ENCODE measurements at places on chromosomes 3 and 15.

DNA sequence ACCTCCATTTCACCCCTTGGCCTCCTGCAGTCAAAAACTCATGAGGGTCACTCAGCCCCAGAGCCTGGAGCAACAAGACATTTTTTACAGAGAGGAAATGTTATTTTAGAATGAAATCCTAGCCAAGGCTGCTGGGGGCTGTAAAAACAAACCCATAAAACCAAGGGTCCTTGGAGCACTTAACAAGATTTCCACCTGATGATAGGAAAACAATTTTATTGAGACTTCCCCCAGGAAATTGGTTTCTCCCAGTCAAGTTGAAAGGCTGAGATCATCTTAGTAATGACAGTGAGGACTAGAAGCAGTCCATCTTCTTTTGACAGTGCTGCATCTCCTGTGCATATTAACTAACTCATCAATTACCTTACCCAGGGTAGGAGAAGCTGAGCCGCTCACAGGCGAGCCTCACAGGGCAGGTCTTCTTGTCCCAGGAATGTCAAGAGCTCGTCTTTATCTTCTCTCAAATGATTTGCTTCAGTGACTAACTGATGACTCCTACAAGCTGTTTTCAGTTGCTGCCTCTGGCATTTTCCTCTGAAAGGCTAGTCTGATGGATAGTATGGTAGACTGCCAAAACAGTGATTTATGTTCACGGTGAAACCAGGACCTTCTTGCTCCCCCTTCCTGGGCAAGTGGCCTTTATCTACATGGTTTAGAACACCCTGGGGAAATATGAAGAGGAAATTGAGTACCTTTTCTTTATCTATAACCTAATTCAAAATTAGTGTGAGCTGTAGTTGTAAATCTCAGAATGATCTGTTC is 34.6 kb upstream of the AEN start:
- no peak for DNase-seq

DNA sequence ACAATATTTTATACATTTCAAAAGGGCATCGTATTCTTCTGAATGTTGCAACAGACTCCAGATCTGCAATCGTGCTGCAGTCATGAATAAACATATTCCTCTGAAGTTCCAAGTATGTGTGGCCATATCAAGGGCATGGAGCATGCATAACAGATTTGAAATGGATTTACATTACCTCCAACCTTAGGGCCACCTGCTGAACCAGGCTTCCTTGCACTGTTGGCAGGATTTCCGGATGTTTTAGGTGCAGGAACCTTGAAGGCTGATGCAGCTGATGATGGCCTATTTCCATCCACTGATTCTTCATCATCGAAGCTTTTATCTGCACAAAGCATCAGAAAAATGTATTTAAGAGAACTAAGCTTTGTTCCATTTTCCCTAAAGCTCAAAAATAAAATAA is 73.5 kb downstream of the CLASP2 start:
- no peak for DNase-seq

GRCh38 chr15:84715441-84716035 is 401 bp downstream of the SEC11A start:
- DNase-seq: peak; percentile 38

DNA sequence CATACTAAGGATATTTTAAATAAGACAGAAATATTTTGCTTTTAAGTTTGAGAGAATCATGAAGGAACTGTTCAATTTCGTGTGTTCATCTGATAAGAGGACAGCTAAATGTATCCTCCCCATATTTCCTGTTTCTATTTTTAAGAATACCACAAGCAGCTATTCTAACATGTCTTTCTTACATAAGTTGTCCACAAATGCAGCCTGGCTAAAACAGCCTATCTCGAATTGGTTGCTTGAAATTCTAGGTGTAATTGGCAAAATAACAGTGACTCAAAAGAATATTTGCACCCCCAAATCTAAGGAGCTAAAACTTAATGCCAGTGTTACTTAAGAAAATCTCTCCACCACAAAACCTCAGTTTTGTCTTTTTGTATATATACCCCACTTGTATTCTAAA is 35.0 kb downstream of the BTLA start:
- DNase-seq: no peak

GRCh38 chr3:190424108-190424477 is 25.6 kb downstream of the TMEM207 start:
- DNase-seq: no peak

- DNase-seq: no peak
Measured at GRCh38 chr3:135982922-135983581, 17.5 kb downstream of the PPP2R3A start.

DNA sequence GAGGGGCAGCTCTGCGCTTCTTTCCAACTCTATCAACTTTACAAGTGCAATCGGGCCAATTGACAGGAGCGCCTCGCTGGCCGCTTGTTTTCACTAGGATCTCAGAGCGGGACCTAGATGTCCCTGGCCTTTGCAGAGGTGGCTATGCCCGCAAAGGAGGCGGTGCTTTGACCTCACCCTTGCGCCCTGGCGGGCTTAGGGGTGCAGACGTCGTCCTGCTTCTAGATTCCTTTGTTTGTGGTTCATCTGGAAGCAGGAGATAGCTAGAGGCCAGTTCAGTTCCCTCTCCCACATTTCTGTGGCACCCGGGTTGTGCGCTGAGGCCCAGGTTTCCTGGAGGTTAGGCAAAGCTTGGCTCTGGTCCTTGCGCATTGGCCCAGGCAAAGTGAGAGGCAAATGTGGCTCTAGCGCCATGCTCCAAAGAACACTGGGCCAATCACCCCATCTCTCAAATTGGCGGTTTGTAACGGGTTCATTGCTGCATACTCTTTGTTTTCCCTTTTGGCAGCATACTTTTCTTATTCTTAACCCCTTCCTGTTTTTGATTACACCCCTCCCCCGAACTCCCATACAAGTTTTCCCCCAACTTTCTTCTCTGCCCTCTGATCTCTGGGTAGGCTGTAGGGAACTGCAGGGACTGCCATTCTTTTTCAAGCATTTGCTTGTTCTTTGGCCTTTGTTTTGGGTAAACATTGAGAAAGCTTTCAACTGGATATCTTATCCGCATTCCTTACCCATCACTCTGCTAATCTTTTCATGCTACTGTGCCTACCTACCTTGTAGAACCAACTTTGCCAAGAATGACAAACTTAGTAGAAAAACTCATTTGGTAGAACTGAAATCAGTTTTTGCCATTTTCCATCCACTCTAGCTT is 1.4 kb downstream of the PPM1L start:
- no peak for DNase-seq

- no peak for DNase-seq
Measured at GRCh38 chr3:71548705-71549384, 34.7 kb downstream of the FOXP1 start.

- no peak for DNase-seq
Measured at GRCh38 chr3:30443756-30444673, 162.4 kb upstream of the TGFBR2 start.

- peak; percentile 49 for DNase-seq
Measured at GRCh38 chr3:50550079-50550736, 17.3 kb downstream of the C3orf18 start.
